ENCODE measurements at places on chromosomes 3 and 15.
A peak's percentile ranks its signal among the peaks of the same experiment; 100 is the strongest.

DNA sequence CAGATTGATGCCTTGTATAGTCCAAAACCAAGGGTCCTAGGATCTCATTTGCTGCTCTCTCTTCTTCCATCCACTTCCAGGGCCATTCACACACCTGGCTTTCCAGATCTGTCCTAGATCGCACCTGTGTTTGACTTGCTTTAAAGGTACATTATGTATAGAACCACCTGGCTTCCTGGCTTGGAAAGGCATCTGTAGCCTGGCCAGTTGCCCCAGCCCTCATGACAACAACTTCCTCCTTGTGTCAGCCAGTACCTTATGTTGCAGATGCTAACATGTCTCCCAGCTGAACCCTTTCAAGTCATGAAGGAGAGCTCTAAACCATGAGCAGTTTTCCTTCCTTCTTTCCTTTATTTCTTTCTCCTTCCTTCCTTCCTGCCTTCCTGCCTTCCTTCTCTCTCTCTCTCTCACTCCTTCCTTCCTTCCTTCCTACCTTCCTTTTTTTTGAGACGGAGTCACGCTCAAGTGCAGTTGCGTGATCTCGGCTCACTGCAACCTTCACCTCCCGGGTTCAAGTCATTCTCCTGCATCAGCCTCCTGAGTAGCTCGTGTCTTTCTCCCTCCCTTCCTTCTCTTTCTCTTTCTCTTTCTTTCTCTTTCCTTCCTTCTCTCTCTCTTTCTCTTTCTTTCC, 2.5 kb upstream of the HTR3C start:
- no peak for DNase-seq

DNA sequence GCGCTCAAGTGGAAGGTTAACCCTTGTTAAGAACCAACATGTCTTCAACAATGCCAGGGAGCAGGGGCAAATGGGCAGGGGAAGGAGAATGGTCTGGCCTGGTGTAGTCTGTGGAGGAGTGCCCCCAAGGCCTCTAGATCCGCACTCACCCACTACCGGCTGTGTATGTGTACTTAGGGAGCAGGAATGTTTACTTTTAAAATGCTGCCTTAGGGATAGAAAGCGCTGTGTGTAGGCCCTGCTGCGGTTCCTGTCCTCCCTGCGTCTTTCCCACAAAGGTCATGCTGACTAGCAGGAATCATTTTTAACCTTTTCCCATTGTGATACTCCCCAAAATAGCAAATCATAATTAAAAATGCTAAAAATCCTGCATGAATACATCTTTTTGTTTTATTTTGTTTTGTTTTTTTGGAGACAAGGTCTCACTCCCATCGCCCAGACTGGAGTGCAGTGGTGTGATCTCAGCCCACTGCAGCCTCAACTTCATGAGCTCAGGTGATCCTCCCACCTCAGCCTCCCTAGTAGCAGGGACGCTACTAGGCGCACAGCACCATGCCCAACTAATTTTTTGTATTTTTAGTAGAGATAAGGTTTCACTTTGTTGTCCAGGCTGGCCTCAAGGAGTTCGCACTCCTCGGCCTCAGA, 35.9 kb upstream of the CEMIP start:
- DNase-seq = no peak

DNA sequence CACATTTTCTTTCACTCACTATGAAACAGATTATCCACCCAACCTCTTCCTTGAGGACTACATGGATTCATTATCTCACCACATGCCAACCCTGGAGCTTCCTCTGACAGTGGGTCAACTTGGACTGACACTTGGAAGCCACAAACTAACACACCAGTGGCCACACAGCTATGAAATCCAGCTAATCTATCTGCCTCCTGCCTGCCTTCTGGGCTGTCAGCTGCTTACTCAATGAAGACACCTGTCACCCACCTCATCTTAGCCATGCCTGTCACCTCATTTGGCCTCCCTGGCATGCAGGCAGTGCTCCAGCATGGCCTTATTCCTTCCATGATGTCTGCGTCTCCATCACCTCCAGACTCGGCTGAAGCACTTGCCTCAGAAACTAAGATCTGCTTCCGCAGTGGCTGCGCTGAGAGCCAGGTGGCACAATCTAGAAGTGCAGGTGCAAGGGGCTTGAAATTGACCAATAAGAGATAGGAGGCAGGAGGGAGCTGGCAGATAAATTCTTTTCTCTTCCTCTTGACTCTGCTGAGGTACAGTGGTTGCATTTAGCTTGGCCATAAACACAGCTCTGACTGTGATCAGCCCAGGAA, 105.2 kb upstream of the RNF7 start:
- no peak for DNase-seq

- no peak for DNase-seq
These were observed 317.2 kb upstream of the PROK2 start for GRCh38 chr3:72102112-72102616.

GRCh38 chr15:74200871-74201419, 1.6 kb downstream of the STRA6 start:
- DNase-seq = no peak

GRCh38 chr3:49498239-49498638, 28.2 kb downstream of the DAG1 start:
- DNase-seq = no peak

DNA sequence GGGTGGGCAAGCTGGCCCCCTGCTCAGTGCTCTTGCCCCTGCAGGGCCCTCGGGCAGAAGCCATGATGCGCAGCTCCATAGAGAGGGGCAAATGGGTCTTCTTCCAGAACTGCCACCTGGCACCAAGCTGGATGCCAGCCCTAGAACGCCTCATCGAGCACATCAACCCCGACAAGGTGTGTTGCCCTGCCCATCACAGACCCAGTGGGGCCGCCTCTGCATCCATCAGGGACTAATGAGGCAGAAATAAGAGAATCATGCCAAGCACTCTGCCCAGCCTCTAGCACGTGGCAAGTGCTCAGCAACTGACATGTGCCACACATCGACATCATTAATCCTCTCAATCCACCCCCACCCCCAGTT, 49.4 kb downstream of the SEMA3G start:
- DNase-seq = no peak

DNA sequence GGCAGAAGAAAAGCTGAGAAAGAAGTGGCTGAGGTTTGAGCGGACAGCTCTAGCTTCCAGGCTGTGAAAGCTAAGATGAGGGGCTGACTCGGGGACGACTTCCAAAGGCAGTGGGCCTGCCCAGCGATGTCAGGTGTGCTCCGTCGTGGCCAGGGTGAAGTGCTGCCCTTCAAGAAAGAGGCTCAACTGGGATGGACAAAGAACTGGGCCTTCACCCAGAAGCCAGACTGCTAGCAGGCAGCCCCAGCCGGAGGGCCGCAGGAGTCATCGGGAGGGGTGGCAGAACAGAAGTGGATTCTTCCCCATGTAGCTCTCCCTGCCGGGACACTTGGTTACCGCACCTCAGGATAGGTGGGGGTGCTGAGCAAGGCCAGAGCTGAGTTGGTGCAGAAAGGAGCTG, 13.1 kb upstream of the SEC13 start:
- no peak for DNase-seq

- peak; percentile 8 for DNase-seq
These were observed 27.0 kb downstream of the HMCES start for GRCh38 chr3:129305592-129306091.

- DNase-seq = no peak
These were observed 38.4 kb downstream of the UBP1 start for GRCh38 chr3:33401781-33402180.

DNA sequence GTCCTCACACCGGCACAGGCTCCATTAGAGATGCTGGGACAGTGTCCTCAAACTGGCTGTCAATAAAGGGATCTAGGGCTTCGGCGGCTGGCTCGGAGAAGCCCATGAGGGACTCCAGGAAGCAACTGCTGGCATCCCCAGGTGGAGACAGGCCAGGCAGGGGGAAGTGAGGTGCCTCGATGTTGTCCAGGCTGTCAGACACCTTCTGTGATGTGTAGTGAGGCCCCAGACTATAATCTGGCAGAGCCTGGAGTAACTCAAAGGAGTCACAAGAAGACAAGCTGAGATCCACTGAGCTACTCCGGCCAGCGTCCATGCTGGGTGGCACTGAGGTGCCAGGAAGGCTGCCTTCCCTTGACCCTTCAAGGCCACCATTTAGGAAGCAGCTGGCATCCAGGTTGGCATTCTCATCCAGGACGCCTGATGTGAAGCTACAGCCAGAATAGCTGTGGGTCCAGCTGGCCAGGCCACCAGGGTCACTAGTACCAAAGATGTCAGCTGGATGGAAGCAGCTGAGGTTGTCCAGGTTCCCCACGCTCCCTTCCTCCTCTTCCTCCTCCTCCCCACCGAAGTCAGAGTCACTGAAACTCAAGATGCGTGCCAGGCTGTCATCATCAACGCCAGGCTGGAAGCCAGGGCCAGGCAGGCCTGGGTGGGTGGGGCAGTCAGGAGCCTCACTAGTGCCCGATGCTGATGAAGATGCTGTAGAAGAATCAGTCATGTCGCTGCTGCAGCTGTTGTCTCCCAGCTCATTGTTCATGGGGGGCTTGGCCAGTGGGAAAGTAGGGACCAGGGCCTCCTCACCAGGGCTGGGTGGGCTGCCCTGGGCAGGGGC, 10.1 kb downstream of the CSRNP1 start:
- no peak for DNase-seq

DNA sequence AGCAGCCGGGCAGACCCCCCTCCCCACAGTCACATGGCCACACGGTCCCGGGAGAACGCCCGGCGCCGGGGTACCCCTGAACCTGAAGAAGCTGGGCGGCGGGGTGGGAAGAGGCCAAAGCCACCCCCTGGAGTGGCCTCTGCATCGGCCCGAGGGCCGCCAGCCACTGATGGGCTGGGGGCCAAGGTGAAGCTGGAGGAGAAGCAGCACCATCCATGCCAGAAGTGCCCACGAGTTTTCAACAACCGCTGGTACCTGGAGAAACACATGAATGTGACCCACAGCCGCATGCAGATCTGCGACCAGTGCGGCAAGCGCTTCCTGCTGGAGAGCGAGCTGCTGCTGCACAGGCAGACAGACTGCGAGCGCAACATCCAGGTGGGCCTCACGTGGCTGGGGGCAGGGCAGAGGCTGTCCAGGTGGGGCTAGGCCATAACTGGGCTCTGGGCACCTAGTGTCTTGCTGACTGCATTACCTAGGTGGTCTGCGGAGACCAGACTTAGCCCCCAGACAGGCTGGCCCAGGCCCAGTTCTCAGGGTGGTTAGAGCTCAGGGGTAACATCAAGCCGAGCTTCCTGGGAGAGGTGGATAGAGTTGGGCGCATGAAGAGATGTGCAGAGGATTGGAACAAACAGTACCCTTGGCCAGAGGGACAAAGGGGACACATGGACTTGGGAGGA, 6.1 kb downstream of the ZBTB47 start:
- no peak for DNase-seq

- no peak for DNase-seq
These were observed 12.5 kb downstream of the SATB1 start for GRCh38 chr3:18412684-18413083.

GRCh38 chr3:142296507-142296906, 71.1 kb upstream of the GK5 start:
- DNase-seq = no peak

Data from stimulated activated naive CD4-positive, alpha-beta T cell (primary cell).